ENCODE measurements at places on chromosomes 7 and 10.

GRCh38 chr10:37701781-37702493 lies 155.5 kb downstream of the ZNF248 start:
- no peak for DNase-seq

DNA sequence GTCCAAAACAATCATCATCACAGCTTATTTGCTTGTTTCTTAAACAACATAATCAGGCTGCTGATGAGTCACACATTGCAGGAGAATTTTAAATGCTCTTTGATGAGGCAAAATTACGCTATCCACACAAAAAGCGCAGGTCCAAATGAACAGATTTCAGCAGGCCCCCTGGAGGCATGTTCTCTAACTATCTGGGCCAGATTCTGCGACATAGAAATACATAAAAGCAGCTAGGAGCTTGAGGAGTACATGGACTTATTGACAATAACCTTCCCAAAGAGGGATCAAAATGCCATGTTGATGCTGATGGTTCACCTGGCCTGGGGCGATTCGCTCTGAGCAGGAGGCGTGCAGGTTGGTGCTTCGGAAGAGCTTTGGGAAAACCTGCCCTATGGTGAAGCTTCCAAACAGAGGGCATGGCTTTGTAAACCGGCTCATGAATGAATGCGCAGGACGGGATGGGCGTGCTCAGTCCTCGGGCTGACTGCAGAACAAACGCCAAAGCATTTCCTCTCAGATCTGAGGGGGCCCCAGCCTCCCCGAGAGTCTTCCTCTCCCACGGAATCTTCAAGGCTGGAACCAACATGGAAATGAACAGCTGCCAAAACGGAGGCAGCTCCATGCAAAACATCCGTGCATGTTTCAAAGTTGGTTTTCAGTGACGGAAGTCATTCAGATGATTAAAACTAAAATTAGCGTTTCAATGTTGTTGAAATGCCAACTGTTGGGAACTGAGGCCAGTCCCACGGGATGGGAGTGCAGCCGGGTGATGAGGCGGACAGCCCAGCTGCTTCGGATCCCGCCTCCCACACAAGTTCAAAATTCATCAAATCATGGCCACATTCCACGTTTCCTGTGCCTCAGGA lies 179.6 kb downstream of the TCERG1L start:
- DNase-seq = no peak

- peak; percentile 55 for DNase-seq
Observed at GRCh38 chr7:94392393-94392786, 2.3 kb upstream of the COL1A2 start.

DNA sequence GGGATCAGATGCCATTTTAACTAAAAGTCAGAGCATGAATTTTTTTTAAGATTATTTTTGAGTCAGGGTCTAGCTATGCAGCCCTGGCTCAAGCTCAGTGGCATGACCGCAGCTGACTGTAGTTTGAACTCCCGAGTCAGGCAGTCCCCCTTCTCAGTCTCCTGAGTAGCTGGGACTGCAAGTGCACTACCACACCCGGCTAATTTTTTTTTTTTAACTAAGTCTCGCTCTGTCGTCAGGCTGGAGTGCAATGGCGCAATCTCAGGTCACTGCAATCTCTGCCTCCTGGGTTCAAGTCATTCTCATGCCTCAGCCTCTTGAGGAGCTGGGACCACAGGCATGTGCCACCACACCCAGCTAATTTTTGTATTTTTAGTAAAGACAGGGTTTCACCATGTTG lies 7.8 kb downstream of the TAS2R41 start:
- DNase-seq = peak; percentile 34
